ENCODE measurements at places on chromosomes 16 and 17.

- no peak for DNase-seq
Observed at GRCh38 chr17:83195330-83196023, 116.1 kb downstream of the METRNL start.

DNA sequence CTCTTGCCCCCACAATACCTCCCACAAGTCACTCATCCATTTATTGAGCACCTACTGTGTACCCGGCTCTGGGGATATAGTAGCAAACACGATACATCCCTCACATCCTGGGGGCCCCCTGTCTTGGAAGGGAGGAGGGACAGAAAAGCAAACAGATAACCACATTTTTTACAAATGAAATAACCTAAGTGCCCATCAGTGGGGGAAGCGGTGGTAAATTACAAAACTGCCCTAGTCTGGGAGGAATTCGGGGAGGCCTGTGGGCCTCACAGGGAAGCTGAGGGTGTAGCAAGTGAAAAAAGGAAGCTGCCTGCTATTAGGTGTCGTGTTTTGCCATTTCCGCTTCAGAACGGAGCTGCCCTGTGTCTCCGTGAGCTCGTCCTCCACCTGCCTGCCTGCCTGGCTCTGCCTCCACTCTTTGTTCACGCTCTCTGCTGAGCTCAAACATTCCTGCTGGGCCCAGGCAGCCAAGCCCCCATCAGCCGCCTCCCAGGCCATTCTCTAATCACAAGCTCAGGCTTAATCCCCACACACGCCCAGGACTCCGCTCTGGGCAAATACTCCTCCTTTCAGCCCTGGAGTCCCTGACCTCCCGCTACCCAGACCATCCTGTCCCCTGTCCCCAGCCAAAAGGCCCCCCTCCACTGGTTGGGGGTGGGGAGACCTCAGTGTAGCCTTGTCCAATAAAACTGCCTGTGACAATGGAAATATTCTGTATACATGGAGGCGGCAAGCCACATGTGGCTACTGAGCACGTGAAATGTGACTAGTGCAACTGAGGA, 10.2 kb upstream of the SEC14L5 start:
- no peak for DNase-seq

- no peak for DNase-seq
Observed at GRCh38 chr16:55294931-55295342, 29.1 kb upstream of the IRX6 start.

DNA sequence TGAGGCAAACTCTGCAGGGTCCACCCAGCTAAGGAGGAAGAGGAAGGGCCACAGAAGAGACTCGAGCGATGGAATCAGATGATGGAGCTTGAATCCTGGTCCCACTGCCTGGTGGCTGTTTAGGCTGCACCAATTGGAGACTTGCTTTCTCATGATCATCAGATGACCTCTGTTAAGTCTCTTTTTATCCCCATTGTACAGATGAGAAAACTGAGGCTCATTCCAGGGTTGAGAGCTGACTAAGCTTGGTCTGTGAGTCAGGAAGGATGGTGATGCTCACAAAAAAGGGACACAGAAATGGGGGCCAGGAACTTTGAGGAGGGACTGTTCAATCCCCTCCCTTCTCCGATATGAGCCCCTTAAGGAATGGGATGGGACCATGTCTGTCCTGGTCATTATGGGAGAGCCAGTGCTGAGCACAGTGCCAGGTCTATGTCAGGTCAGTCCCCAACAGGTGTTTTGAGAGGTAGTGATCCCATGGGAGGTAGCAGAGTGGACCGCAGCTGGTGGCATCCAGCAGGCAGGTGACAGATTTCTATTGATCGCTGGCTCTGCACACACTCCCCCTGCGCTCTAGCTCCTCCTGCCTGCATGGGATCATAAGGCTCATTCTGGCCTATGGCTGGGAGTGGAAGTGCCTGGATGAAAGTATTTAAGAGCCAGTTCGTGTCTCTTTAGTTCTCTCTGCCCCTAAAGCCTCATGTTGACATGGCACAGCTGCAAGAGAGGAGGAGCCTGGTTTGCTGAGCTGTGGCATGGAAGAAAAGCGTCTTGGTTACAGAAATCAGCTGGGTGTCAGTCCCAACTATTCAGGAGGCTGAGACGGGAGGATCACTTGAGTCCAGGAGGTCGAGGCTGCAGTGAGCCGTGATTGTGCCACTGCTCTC, 27.2 kb downstream of the SNX20 start:
- no peak for DNase-seq

DNA sequence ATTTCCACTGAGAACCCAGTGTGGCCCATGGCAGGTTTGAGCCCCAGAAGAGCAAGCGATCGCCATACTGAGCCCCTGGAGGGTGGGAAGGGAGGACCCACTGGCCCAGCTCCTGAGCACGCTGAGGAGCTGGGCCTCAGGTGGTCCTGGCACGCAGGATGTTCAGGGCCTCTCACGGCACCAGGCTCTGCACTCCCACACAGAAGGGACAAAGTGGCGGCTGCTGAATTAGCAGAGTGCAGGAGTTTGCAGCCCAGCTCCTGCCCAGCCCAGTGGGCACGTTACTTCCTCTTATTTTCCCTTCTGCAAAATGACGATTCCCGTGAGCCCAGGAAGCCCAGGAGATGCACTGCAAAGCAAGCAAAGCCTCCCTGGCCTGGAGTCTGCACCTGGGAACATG, 42.3 kb upstream of the MTSS2 start:
- no peak for DNase-seq
